ENCODE measurements at places on chromosomes 3 and 15.

DNA sequence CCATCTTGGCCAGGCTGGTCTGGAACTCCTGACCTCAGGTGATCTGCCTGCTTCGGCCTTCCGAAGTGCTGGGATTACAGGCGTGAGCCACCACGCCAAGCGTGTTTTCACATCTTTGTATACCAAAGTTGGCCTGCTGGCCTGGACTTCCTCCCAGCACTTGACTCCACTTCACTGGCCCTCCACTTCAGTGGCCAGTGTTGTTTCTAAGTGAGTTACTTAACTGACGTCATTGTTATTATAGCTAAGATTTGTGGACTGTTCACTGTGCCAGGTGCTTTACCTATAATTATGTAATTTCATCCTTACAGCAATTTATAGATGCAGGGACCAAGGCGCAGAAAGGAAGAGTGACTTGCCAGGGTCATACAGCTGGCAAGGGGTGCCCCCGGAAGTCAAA, 52.0 kb downstream of the HRH1 start:
- DNase-seq: no peak

- no peak for DNase-seq
Observed at GRCh38 chr3:39294446-39295183, 14.8 kb upstream of the CX3CR1 start.

DNA sequence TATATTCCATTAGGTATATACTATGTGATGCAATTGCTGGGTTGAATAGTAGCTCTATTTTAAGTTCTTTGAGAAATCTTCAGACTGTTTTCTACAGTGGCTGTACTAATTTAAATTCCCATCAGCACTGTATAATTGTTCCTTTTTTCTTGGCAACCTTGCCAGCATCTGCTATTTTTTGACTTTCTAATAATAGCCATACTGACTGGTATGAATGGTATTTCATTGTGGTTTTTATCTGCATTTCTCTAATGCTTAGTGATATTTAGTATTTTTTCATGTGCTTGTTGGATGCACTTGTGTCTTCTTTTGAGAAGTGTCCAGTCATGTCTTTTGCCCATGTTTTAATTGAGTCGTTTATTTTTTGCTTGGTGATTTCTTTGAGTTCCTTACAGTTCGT, 145.1 kb upstream of the PLSCR5 start:
- DNase-seq: no peak

- DNase-seq: no peak
Observed at GRCh38 chr3:125019271-125019670, 36.5 kb downstream of the HEG1 start.

DNA sequence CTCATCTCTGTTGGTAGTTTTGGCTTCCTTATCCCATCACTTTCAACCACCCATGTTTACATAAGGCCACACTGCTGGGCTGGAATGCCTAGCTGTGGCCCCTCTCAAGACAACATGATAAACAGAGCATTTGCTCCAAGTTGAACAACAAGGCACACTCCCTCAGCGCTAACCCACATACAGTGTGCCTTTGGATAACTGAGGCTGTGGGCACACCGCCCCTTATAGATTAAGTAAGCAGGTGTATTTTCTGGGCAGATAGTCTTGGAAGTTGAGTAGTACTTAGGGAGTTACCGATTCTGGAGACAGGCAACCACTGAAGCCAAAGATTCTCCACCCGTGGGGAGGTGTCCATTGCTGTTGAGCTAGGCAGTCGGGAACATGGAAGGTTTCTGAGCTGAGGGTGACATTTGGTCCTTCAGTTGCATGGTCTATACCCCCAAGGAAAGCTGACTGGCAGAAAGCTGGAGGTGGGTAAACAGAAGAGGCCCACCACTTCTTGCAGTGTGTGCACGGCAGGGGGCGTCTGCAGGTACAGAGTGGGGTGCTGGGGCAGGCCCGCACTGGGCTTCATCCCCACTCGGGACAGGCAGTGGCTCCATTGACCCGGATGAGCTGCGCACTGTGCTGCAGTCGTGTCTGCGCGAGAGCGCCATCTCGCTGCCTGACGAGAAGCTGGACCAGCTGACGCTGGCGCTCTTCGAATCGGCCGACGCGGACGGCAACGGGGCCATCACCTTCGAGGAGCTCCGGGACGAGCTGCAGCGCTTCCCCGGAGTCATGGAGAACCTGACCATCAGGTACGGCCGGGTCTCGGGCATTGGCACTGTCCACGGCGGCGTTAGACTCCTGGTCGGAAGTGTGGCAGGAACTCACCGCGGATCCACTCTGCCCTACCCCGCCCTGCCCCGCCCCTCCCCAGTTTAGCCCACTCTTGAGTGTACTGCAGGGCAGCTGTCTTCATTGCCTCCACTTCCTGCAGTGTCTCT, 16.8 kb downstream of the NOX5 start:
- no peak for DNase-seq
